SW480 (cell line): ENCODE measurements at places on chromosomes 4 and X.

- no peak for DNase-seq
Observed at GRCh38 chr4:145566086-145566708, 53.0 kb upstream of the MMAA start.

GRCh38 chr4:109735566-109736365 is 5.9 kb upstream of the PLA2G12A start:
- DNase-seq, result no peak

- no peak for DNase-seq
Observed at GRCh38 chr4:60562334-60562733, 637.8 kb upstream of the ADGRL3 start.

DNA sequence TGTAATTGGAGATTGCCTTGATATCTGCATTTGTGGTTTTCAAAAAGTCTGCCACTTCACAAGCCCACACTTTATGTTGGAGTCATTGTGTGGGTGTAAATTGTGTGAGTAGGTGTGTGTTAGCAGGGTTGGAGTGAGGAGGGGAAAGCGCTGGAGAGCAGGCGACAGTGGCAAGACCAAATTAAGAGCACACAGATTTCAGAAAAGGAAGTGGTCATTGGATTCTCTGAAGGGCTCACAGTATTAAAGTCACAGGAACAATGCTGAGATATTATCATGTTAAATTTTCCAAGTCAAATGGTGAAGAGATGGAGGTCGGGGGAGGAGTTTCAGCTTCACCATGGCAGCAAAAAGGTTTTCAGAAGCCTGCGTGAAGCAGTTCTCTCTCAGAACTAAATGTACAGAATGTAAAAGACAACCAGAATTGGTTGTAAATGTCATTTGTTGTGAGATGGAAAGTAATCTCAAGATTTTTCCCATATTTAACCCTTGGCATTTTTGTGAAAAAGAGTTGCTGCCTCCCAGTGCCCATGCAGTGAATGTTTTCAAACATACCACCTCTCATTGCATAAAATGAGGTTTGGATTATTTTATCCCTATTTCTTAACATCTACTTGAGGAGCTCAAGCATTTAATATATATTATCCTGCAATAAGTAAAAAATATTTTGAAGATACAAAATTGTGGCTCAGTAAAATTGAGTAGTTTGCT is 265.9 kb downstream of the ZNF674 start:
- peak; percentile 52 for DNase-seq

- DNase-seq, result peak; percentile 88
Observed at GRCh38 chr4:26197018-26197779, 123.6 kb upstream of the RBPJ start.

DNA sequence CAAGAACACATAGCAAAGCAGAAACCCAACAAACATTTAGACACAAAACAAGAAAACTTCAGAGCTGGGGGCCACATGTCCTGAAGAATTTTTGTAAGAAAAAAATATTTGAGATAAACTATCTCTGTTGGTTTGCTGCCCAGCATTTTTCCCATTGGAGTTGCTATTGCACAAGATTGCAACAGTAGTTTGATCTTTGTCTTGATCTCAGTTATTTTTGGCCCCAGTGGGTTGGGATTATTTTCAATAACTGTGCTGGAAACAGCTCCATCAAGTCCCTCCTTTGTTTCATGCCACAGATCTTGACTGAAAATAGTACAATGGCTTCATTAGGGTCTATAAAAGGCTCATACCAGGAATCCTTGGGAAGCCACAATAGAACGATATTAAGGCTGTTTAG is 103.8 kb upstream of the RAI2 start:
- DNase-seq, result no peak

- DNase-seq, result no peak
Observed at GRCh38 chr4:31192341-31192740, 472.2 kb downstream of the PCDH7 start.

DNA sequence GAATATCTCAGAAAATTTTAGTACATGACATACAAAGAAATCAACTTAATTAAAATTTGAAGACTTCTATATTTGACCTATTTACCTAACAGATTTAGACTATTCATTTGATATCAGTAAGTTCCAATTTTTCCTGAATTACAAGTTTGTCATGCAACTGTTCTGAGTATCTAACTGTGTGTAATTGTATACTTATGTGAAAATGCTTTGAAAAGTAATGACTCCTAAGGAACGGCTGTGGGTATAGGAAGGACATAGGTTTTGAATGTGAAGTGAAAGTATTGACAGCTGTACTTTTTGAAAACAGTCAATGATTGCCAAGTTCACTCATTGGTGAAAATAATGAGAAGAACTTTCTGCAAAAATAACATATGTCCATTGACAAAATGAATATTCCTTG is 2.9 kb downstream of the GRIA2 start:
- no peak for DNase-seq

DNA sequence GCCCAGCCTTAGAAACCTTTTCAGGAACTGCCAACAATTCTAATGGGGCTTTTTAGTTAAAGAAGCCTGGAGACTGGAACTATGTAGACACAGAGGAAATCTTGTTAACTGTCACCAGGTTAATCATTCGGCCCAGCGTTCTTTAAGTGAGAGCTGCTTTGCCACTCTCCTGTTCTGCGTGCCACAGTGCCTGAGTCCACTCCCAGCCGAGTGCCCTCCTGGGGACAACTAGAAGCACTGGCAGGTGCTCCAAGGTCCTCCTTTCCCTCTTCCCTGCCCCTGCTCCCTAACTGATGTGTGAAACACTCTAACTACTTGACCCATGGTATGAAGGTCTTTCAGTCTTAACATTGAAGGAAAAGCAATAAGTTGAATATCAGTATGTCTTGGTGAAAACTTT is 151.2 kb upstream of the TLL1 start:
- no peak for DNase-seq

DNA sequence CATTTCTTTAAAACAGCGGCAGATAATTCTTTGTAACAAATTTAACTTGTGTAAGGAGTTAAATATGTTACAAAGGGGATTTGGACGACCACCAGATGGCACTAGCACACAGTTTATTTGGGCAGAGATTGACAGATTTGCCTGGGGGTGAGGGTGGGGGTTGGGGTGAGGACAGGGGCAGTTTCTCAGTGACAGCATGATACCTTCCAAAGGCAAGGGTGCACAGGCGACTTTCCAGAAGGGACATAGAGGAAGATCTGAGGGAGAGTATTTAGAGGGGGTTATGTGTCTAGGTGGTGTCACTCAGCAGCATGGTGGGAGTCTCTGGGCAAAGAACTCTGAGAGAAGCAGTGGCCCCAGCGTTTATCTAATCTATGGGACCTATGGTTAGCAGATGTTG is 9.6 kb upstream of the TMA16 start:
- peak; percentile 12 for DNase-seq

DNA sequence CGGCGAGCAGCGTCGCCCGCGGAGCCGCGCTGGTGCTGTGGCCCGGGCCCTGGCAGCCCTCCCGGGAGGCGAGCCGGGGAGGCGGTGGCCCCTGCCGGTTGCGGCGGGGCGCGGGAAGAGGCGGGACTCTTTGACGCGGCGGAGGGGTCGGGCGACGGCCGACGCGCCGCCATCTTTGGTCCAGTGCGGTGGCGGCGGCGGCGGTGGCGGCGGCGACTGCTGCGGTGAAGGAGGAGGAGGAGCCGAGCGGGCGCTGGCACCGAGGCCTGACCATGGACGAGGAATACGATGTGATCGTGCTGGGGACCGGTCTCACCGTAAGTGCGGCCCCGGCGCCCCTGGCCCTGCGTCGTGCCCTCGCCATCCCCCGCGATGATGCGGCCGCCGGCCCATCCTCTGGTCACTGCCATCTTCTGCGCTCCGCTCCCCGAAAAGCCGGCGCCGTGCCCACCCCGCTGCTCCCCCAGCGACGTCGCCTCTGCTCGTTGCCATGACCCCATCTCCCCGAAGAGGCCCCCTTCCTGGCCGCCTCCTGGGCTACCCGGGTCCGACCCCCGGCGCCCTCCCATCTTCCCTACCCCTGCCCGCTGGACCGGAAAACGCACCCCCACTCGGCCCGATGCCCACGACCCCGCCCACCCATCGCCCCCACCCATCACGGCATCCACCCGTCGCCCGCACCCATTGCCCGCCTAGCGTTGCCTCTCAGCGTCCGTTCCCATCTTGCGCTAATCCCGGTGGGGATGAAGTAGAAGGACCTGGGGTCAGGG is at the start of gene GDI1:
Gene GDI1 (plus strand): TSS at position 172 of the 770 bp plus-strand sequence. CDS start 101 bp downstream, at position 273.
- peak; percentile 32 for DNase-seq

DNA sequence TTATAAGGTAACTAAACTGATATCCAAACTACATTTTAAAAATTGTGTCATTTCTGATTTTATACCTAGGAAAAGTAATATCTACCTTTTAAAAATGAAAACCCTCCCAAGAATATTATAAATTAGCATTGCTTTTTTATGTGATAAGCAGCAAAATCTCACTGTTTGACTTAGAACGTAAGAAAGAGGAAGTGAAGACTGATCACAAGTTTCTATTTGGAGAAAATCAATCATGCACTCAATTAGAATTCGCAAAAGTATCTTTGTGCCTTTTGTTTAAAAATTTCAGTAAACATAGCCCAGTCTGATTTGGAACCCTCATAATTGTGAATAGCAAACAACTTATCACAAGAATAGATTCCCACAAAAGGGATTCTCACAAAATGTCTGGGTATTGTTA is 142.7 kb downstream of the TENM3 start:
- DNase-seq, result no peak

DNA sequence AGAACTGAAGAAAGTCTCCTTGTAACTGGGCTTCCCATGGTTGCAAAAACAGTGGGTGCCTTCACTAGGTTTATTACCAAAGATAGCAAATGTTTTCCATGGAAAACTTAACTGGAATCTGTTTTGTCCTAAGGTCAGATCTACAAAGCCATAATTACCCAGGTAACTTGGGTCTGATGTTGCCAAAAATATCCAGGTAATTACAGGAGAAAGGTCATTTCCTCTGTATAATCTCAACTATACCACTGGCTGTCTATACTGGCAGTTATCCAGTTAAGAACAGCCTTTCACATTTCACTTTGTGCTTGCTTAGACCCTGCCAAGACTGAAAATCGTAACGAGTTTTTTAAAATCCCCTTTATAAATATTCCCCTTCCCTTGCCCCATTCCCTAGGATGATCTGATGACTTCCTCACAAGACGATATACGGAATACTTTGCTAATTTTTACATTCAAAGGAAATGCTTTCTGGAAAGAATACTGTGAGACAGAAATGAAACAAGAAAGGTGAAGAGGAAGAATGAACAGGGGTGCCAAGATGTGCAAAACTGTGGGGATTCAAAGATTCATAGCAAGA is 105.5 kb downstream of the MAML3 start:
- no peak for DNase-seq

DNA sequence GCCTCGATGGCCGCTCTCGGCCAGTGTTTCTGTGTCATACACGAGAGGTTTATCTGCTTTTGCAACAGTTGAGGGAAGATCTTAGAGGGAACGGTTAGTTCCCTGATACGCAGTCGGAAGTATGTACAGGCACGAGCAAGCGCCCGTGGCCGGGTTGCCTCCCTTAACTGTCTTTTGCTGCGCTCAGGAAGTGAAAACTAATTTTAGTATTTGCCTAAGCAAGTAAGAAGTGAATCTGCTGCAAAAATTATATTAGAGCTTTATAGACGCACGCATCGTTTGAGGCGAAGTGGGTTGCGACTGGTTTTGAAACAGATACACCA is 695 bp downstream of the MTM1 start:
- DNase-seq, result peak; percentile 35

GRCh38 chrX:32673193-32673592 is 538.2 kb downstream of the DMD start:
- peak; percentile 7 for DNase-seq

DNA sequence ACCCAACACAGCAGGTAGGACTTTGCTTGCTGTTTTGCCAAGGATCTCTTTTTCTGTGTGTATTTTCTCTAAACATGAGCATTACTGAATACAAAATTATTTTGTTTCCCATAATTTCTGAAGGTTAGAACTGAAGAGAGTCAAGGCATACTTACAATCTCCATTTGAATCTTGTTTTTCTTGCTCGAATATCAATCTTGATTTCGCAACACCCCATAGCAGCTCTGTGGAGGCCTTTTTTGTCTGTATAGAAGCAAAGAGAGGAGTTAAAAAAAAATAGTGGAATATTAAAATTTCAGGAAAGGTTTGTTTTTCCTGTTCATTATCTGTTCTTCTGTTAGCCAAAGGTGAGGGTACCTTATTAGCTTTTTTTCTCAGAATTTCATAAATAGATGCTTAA is 92.9 kb downstream of the TNIP2 start:
- no peak for DNase-seq

DNA sequence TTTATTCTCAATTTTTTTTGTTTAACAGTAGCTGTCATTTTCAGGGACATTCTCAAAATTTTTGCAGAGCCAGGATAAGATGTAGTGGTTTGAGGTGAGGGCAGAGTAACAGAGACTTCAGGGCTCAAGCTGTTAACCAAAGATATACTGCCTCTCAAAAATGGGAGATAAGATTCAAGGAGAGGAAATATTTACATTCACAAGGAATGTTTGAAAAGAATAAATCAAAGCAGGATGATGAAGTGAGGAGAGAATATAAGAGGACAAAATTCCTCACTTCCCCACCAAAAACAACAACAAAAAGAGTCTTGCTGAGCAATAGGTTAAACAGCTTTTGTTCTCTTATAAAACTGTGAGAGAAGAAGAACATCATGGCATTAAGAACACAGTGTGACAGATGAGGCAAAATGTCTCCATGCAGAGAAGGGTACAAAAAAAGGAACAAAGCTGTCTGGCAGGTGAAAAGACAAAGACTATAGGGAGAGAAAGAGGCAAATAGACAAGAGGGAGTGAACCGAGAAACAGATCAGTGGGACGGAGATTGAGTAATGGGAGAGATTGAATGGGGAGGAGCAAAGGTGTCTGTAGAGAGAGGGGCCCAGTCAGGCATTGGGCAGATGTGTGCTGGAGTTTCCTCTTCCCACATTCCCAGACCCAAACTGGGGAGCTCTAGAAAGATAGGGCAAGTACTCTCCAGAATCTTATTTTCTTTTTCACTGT is 106.1 kb upstream of the TMEM150C start:
- DNase-seq, result no peak

- DNase-seq, result no peak
Observed at GRCh38 chrX:118502161-118502789, 6.7 kb downstream of the DOCK11 start.

GRCh38 chr4:101835121-101835904 is 44.8 kb downstream of the BANK1 start:
- no peak for DNase-seq

DNA sequence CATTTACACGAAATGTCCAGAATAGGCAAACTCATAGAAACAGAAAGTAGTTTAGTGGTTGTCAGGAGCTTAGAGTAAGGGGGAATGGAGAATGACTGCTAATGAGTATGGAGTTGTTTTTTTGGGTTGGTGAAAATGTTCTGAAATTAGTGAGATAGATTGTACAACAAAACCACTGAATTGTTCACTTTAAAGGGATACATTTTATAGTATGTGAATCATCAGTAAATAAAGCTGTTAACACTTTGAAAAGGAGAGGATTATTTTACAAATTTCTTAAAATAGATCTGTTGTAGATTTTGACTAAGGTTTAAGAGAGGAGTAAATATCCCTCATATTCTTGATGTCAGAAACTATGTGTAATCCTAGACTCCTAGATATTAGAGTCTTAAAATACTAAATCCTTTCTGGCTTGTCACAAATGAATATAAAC is 82.7 kb downstream of the RAPGEF2 start:
- no peak for DNase-seq
